ENCODE measurements at places on chromosomes 3 and 15.

DNA sequence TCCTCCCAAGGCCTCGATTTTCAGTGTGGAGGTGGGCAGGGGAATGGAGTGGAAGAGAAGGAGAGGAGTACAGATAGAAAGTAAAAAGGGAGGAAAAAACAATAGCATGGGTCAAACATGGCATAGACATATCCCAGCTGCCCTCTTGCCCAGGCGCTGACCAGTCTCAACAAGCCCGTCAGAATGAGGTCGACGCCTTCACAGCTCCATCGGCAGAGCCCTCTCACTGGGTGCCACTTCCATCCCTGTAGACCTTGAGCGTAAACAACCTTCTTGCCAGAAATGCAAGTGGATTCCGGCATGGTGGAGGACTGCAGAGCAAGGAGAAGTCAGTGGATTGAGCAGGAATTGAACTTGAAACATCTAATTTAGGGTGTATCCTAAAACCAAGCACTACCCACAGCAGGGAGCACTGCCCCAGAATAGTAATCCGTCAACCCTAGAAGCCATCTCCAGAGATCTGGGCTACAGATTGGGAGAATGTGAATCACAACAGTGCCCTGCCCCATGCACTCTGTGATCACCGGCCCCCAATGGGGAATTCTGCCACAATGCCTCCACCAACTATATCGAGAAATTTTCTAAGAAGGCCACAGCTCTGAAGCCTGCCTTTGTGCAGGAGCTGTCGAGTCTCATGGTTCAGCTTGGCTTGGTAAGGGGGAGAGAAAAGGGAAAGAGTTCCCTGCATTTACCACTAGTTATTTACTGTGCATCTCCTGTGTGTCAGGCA is 190.1 kb downstream of the UACA start:
- DNase-seq = no peak

GRCh38 chr3:13028010-13028821 is 45.0 kb downstream of the IQSEC1 start:
- no peak for DNase-seq

- DNase-seq = peak; percentile 13
Measured at GRCh38 chr3:48607519-48607918, 1.9 kb downstream of the UQCRC1 start.

GRCh38 chr3:128378631-128379347 is 87.9 kb downstream of the DNAJB8 start:
- no peak for DNase-seq

- DNase-seq = no peak
Measured at GRCh38 chr3:195207056-195207455, 63.9 kb downstream of the XXYLT1 start.

DNA sequence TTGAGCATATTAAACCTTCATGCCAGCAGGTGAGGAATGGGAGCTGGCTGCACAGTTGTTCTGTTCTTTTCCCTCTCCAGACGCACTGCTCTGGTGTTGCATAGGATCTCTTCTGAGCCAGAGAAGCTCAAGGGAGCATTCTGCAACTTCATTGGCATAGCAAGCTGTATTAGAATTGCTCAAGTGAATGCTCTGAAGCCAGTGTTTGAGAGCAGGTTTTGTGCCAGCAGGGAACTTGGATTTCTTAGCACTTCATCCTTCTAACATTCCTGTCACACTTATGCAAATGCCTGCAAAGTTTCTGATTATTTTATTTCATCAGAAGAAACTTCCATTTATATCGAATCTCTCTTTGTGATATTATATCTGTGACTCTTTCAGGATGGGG is 366.6 kb downstream of the AGBL1 start:
- no peak for DNase-seq

GRCh38 chr3:171491361-171491760 is 31.2 kb upstream of the TNIK start:
- no peak for DNase-seq

All from stimulated activated CD4-positive, alpha-beta T cell treated with anti-CD3 and anti-CD28 coated beads, TNF-alpha, amount 100 ng/mL, for 48 hours (primary cell).